ENCODE measurements at places on chromosomes 3 and 15. TPM values are rescaled to one million over a fixed set of nuclear protein-coding genes. Genes with fewer than 3 reads are reported as not detected.

- DNase-seq, result peak; percentile 53
Measured at GRCh38 chr15:58521293-58521991, 89.7 kb downstream of the LIPC start.

DNA sequence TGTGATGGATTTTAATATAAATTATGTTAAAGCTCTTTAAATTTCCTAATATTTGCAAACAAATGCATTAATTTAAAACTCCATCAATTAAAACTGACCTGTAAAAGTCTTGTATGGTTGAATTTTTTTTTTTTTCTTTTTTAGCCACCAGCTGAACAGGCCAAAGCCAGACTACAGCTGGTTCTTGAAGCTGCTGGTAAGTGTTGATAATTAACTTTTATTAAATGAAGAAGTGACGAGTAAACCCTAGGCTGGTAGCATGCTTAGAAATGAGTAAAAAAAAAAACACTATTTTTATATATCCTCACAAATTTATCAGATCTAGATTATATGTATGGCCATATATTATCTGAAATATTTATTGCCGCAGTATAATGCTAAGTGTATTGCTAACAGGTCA, 216.3 kb upstream of the MLF1 start:
- DNase-seq, result no peak

TRA2B gene
- 367 TPM for total RNA-seq

PLSCR2 gene
- total RNA-seq, result not detected

KAT2B gene
- total RNA-seq, result 1.3 TPM
